ENCODE measurements at places on chromosomes 11 and 22.
A peak's percentile ranks its signal among the peaks of the same experiment; 100 is the strongest.

DNA sequence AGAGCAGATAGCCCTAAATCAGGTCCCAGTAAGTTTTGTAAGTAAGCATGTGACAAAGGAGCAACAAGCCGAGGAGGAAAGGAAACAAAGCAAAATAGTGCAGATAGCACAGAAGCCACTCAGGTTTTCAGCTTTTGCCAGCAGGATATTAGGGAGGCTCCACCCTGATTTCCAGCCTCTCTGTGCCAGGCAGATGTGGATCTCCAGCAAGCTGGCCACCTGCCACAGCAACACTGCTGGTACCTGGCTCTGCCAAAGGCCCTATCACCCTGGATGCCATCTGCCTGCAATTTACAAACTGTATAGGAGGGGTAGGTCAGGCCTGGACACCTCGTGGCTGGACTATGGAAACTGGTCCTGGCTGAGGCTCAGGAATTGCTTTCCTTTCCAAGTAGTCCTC lies 12.2 kb upstream of the NNMT start:
- peak; percentile 88 for DNase-seq

- no peak for DNase-seq
These were observed 25.2 kb downstream of the GTF2H1 start for GRCh38 chr11:18347471-18348125.

DNA sequence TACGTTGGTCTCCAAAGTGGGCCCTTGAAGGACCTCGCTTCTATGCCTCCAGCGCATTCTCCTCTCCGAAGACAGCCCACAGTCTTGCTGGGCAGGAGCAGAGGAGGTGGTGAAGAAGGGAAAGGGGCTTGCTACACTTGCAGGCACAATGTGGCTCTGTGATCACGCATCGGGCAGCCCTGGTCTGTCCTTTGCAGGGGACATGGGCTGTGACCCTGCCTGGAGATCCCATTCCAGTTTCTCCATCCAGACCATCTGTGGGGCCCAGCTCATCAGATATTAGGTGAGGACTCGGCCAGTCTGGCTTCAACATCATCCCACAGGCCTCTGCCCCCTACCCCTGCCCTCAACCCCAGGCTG lies 810 bp downstream of the APOA1 start:
- DNase-seq: no peak

- DNase-seq: no peak
These were observed 4.6 kb downstream of the ASCC2 start for GRCh38 chr22:29833392-29833965.

- no peak for DNase-seq
These were observed 17.8 kb upstream of the CASTOR1 start for GRCh38 chr22:30307041-30307574.

- DNase-seq: no peak
These were observed 17.6 kb downstream of the C22orf31 start for GRCh38 chr22:29043906-29044575.

GRCh38 chr22:29689206-29689879 lies 30.5 kb upstream of the CABP7 start:
- DNase-seq: no peak

- DNase-seq: no peak
These were observed 670 bp downstream of the SC5D start for GRCh38 chr11:121293288-121293594.

DNA sequence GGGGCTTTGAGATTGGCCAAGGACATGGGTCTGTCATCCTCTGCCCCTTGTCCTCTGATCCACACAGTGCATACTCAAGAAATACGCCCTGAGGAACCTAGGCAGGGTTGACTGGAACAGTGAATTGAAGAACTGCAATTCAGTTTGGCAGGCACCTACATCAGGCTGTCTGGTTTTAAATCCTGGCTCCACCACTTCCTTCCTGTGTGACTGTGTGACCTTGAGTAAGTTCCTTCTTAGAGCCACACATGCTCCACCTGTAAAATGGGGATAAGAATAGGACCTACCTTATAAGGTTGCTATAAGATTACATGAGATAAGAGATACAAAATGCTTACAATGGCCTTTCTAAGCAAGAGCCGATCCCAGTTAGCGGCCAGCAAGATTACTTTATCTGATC lies 15.8 kb upstream of the TCF20 start:
- DNase-seq: no peak

DNA sequence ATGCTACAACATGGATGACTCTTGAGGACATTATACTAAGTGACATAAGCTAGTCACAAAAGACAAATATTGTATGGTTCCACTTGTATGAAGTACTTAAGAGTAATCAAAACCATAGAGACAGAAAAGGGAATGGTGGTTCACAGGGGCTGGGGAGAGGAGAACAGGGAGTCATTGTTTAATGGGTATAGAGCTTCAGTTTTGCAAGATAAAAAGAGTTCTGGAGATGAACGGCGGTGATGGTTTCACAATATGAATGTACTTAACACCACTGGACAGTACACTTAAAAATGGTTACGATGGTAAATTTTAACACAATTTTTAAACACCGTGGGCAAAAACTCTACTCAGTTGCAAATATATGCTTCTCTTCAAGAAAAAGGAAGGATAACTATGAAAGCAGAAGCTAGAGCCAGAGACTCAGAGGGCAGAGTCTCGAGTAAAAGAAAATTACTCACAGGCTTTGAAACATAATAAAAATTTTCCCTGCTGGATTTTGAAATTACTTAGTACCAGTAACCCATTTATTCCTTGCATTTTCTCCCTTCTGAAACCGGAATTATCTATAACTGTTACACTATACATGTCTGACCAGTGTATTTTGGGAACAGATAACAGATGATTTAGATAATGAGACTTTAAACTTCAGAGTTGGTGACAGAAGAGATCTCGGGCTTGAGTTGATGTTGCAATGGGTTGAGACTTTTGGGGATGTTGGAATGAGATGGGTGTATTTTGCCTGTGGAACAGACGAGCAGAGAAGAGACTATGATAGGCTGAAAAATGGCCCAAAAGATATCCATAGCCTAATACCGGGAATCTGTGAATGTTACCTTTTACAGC lies 15.0 kb downstream of the MRTFA start:
- DNase-seq: no peak

DNA sequence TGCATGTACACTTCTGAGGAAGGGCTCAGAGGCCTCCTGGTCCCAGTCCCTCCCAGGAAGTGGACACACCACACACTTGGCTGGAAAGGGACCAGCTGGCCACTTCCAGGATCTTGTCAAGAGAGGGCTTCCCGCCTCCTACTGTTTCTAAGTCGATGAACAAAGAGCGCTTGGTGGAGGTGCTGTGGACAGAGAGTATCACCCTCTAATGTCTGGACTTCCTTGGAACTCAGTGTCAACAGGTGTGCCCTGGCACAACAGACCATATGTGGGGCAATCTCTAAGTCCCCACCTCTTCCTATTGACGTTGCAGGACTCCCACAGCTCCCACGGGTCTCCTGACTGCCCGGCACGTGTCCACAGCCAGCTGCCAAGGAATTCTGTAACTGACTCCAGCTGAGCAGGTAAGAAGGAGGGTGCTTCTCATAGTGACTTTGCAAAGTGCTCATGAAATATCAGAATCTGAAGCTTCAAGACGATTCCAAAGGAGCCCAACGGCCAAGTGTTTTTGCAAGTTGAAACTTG lies 16.1 kb downstream of the POU2AF1 start:
- no peak for DNase-seq

DNA sequence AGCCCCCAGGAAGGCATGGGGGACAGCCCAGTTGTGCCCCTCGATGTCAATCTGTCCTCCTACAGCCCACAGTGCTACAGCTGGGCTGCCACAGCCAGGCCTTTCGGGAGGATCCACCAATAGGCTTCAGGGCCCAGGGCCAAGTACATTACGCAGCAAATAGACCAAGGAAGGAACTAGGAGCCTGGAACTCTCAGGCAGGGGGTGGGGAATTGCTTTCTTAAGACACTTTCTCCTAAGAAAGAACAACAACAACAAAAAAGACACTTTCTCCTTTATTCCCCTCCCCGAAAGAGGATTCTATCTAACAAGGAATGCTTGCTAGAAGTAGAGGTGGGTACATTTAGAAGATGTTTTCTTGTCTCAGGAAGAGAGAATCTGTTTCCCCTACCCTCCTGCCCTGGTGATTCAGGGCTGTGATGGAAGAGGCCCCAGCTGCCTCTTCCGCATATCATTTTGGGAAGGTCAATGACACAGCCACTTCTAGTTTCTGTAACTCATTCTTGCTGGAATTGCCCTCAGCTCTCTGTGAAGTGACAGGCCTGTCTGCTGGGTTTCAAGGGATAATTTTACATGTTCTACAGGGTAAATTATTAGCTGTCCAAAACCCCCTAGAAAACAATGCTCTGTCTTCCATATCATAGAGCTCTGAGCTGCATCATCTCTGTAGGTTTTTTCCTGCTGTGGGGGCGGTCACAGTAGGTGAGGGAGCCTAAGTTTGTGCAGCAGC lies 6.0 kb upstream of the MALAT1 start:
- DNase-seq: no peak

DNA sequence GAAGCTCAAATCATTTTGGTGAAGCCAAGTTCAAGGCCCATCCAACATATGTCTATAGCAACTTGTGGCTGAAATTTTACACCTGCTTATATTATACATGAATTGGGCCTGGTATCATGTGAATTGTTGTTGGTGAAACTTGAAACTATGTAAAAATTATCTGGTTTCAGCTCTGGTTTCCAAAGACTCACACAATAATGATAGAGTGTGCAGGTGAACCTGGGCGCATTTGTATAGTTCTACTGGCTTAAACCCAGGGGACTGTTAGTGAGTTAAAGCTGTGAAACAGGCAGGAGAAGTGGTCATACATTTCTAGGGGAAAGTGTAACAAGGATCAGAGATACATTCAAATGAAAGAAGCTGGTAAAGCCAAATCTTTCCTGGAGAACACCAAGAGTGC lies 627.3 kb downstream of the METTL15 start:
- no peak for DNase-seq

DNA sequence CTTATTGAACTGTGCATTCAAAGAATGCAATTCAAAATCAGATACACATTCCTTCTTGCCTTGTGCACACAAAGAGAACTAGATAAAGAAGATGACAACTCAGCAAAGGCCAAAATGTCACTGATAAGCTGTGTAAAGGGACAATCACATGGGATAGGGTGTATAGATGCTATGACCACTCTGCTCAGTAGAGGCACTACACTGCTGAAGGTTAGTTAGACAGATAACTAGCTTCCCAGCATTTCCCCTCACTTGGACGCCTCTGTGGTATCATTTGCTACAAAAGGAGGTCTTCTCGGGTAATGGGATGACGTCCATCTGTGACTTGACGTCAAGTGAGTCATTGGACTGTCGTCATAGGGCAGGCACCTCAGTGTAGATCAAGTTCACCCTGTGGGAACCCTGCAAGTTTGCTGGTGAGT lies 424.9 kb upstream of the CCDC90B start:
- no peak for DNase-seq

GRCh38 chr11:75474240-75474639 lies 41.2 kb upstream of the KLHL35 start:
- no peak for DNase-seq

GRCh38 chr11:116333001-116333535 lies 439.7 kb downstream of the BUD13 start:
- DNase-seq: no peak

DNA sequence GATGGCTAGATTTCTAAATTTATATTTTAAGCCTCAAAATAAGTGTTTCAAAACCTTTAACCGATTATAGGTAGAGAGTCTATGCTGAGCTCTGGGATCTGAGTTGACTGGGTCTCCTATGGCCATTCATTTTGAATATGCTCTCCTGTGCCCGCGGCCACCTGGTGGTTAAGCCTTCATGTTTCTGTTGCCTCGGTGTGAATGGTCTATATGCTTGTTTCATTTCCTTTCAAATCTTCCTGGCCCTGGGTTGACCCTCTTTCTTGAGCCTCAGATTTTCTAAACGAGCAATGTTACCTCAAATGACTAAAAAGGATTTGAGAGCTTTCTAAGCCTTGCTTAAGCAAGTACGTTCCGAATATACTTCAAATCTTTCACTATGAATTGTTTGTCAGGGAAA lies 789.4 kb upstream of the KIRREL3 start:
- DNase-seq: peak; percentile 37

DNA sequence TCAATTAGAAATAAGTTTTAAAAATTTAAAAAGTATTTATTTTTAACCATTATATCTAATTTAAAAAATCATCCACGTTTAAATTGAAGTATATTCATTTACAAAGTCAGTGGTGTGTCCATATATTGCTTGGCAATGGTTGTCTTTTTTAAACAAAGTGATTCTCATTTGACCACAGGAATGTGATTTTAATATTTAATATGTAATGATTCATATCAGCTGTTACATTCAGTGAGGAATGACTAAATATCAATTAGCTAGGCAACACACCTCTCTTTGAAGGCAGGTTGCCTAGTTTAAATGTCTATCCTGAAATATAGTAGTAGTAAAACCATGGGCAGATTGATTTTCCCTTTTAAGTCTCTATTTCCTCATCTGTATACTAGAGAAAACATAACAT lies 392.2 kb upstream of the CCDC179 start:
- no peak for DNase-seq

DNA sequence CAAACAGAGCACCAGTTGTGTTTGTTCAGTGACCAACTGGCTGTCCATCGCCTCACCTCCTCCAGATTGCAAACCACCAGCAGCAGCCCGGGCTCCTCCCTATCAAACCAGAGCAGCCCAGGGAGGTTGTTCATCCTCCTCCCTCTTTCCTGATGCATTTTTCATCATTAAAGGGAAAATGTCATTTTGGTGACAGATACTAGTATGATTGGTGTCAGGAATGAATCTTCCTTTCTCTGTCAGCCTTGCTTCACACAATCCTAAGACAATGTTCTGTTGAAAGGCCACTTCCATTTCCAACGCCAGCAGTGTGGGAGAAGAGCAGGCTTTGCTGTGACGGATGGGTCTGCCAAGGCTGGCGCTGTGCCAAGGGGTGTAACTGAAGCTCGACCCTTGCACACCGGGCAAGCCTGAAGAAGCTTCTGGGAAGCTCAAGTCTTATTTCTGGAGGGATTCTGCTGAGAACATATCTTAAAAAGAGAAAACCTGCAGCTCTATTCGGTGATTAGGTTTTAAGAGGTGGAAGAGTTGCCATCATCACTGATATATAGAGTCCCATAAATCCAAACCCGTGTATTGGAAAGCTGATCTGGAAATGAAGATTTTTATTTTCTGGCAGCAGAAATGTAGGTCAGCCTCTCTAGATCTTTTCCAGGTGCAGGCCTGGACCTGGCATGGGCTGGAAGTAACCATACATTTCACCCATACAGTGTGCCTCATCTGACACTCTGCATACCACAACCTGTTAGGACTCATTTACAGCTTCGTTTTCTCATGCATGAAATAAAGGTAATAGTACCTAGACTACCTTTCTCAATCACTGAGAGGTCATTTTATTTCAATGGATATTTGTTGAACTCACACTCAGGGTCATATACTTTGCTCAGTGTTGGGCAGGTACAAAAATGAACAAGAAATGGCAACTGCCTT lies 524.5 kb downstream of the NTM start:
- peak; percentile 14 for DNase-seq
